NCI-H226 (cell line): ENCODE measurements at places on chromosomes 7 and 10.

DNA sequence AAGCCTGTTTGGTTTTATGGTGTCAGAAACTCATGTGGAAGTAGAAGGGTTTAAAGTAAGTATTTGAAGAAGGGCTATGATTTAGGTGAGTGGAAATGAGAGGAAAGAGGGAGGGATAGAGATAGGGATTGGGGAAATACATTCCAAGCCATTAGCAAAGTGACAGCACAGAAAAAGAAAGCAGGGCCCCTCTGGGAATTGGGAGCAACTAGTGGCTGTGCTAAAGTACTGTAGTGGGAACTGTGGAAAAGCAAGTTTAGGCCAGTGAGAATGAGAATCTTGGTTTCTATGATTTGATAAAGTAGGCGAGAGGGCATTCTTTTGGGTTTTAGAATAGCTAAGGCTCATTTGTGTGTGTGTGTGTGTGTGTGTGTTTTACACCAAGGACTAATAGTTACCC is 5.0 kb downstream of the PRKG1 start:
- DNase-seq = no peak

DNA sequence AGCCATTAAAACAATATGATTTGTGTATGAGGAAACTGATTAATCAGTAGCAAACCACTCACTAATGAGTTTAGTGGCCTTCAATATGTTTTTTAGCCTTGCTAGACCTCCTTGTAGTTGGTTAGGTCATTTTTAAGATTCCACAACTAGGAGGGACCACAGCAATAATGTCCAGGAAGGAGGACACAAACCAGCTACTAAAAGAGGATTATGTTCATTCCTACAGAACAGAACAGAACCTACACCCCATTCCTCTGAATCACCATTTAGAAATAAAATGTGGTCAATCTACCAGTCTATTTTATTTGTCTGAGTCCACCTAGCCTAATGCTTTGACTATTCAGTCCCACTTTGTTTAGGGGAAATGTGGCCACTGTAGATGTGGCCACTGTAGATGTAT is 226.3 kb downstream of the GLI3 start:
- DNase-seq = no peak

- DNase-seq = peak; percentile 17
Measured at GRCh38 chr7:70579397-70580097, 552.4 kb upstream of the GALNT17 start.

DNA sequence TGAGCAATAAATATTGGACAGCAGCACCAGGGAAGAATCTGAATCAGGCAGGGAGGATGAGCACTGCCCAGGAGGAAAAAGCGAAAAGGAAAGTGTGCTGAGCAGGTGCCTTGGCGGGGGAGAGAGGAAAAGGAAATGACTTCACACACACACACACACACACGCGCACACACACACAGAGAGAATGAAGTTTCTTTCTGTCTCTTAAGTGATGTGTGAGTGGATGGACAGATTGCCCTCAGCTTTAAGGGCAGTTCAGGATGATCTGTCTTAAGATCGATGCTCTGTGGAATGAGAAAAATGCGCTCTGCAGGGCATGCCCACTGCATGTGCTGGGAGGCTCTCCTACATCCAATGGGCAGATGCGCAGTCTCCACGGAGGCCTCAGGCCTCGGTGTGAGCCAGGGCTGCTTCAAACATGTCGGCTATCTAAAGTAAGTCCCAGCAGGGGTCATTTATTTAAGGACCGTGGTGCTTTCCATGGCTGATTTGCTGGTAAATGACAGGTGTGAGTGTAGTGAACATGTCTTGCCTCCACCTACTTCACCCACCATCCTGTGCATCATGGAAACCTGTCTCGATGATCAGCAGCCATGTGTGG is 2.5 kb upstream of the ACBD5 start:
- peak; percentile 59 for DNase-seq

DNA sequence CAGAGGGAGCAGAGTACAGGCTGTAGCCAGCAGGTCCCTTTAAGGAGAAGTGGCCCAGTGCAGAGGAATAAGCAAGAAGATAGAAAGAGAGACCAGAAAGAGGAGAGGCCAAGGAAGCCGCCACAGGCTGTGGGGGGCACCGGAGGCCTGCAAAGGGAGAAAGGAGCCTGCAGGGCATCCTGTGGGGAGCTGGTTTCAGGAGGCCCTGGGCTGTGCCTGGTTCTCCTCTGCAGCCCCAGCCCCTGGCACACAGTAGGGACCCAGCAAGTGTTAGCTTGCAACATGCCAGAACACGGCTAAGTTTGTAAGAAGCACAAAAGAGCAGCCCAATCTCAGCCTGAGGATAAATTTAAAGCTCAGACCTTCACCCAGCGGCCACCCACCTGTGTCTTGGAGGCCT is 12.3 kb upstream of the C10orf71 start:
- no peak for DNase-seq

DNA sequence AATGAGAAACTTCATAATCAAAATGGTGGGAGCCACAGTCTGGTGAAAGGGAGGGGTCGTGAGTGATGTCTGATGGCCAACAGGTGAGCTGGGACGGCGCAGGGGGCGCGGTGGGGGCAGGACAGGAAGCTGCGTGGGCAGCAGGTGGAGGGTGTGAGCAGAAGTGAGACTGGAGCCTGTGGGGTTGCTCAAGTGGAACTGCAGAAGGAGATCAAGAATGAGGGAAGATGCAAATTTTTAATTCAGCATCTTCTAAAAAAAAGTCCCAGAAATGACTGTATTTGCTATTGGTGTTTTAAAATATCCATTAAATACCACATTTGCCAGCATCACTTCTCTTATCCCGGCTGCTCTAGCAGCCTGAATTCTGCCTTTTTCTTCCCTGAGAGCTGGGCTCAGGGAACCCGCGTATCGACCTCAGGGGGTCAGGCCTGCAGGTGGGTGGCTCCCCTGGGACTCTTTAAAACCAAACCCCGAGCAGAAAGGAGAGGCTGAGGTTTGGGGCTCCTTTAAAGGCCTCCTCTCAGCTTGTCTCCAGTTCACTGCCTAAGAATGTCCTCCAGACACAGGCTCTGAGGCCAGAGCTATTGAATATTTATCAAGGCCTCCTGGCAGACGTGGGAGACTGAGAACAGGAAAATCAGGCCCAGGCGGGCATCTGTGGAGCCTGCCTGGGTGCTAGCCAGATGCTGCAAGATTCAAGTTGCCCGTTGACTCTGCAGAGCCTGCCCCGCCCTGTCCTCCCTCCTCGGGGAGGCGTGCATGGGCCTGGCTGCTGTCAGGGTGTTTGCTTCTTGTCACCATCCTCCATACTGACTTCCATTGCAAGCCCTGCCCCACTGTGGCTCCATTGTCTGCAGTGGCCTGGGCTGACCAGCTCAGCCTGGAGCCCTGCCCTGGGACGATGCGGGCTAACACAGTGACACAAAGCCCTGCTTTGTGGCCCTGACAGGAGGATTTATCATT is 53.9 kb downstream of the SYPL1 start:
- DNase-seq = no peak

DNA sequence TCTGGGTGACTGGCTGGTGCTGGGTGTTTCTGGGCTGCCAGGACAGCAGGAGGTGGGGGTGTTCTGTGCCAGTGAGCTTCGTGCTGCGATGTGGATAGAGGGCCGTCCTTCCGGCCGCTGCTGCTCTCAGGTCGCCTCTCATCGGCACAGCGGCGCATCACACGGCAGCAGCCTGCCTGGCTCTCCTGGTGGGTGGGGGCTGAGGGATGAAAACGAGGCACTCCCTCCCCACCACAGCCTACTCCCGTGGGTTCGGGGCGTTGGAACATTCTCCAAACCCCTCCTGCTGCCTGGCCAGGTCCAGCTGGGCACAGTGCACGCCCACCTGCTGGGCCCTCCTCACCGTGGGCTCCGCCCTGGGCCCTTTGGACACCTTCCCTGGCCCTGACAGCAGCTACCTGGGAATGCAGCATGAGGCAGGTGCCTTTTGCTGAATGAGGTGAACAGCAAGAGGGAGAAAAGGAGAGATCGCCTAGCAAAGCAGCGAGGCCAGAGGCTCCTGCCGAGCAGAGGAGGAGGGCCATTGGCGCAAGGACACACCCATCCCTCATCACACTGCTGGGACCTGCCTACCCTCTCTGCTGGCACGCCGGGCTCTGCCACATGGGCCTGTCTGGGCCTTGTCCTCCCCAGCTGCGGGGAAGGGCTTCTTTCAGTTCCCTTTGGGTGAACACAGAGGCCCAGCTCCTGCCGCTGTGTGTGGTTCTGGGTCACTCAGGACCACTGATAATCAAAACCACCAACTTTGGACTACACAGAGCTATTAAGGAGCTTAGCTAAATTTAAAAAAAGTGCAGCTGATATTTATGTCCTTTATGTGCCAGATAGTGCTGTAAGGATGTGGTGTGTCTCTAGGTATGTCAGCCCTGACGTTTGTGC is 33.4 kb downstream of the INPP5A start:
- DNase-seq = no peak
